ENCODE measurements at places on chromosomes 12 and 14.

- DNase-seq: peak; percentile 9
These were observed 262.6 kb upstream of the BTG1 start for GRCh38 chr12:92408072-92408900.

DNA sequence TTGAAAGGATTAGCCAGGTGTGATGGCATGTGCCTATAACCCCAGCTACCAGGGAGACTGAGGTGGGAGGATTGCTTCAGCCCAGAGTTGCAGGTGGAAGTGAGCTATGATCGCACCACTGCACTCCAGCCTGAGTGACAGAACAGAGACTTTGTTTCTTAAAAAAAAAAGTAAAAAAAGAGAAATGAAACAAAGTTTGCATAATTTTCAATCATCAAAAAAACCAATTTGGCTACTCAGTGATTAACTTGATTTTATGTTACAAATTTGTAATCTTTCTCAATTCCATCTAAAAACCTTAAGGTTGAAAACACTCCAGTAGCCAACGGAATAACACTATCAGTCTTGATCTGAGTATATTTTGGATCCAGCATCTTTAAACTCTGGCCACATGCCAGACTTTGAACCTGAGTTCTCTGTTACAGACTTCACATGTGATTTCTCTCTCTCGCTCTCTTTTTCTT is 12.6 kb upstream of the DENND5B start:
- DNase-seq: no peak

GRCh38 chr14:97779140-97779539 is 982.0 kb downstream of the VRK1 start:
- no peak for DNase-seq

DNA sequence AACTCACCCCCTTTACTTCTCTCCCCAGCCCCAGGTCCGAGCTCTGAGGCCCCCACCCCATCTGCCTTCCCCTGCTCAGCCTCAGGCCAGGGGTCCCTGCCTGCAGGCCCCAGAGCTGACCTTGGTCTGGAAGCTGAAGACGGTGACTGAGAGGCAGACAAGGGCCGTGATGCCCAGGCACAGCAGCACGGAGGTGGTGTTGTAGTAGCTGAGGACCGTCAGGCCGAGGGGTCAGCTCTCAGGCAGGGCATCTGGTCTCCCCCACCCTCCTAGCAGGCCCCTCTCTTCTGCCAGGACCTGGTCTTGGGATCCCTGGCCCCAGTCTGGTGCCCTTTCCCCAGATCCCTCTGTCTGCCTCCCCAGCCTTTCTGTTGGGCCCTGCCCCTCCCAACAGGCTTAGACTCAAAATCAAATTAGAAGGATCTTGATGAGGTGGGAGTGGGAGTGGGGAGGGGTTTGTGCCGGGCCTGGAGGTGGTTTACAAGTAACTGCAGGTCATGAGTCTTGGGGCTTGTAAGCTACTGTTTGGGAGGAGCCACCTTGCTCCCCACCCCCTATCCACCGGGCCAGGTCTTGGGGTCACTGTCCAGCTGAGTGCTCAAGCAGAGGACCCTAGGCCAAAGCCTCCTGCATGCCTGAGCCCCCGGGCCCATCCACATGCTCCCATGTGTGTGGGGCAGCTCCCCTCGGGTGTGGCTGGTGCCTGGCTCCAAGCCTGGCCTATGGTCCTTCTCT is 14.2 kb downstream of the FAIM2 start:
- DNase-seq: no peak

- no peak for DNase-seq
These were observed 81.8 kb downstream of the WIF1 start for GRCh38 chr12:65039301-65039700.

GRCh38 chr14:59159169-59159568 is 29.3 kb upstream of the DAAM1 start:
- DNase-seq: no peak

- DNase-seq: peak; percentile 31
These were observed 1.3 kb upstream of the RASSF3 start for GRCh38 chr12:64608901-64609535.

GRCh38 chr14:92941531-92941930 is 18.6 kb downstream of the CHGA start:
- DNase-seq: no peak

- DNase-seq: no peak
These were observed 31.3 kb downstream of the MMAB start for GRCh38 chr12:109542014-109542413.

Measured in 8988T (cell line).